ENCODE measurements at places on chromosomes 7 and 10.

GRCh38 chr10:75751232-75751631 is 319.8 kb downstream of the LRMDA start:
- no peak for DNase-seq

DNA sequence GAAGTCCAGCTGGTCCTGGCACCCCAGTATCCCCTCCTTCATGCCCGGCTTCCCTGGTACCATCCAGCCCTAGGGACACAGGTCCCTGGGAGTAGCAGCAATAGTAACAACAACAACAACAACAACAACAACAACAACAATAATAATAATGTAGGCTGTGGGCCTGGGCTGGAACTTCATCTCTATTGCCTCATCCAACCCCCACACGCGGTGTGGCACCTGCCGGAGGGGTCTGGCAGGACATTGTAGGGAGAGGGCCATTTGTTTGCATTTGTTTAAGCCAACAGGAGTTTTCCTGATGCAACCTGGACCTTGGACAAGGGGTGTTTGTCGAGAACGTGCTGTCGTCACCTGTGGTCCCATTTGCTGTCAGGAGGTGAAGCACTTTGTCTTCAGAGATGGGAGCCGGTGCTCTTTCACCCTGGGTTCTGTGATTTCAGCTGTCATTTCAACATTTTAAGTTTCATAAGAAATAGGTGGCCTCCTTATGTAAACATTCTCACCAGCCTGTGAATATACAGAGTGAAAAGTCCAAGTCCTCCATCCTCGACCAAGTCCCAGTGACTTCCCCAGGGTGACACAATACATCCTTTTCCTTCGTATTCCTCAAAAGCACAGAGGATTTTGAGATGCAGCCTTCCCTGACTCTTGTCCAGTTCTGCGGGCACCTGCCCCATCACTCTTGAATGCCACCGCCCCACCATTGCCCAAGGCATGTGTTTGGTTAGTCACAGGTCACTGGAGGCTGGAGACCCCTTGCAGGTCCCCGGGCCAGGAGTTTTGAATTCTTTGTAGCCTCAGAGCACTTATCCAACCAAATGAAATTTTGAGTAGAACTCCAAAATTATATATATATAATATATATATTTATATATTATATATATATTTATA is 9.2 kb downstream of the LHPP start:
- DNase-seq: no peak

DNA sequence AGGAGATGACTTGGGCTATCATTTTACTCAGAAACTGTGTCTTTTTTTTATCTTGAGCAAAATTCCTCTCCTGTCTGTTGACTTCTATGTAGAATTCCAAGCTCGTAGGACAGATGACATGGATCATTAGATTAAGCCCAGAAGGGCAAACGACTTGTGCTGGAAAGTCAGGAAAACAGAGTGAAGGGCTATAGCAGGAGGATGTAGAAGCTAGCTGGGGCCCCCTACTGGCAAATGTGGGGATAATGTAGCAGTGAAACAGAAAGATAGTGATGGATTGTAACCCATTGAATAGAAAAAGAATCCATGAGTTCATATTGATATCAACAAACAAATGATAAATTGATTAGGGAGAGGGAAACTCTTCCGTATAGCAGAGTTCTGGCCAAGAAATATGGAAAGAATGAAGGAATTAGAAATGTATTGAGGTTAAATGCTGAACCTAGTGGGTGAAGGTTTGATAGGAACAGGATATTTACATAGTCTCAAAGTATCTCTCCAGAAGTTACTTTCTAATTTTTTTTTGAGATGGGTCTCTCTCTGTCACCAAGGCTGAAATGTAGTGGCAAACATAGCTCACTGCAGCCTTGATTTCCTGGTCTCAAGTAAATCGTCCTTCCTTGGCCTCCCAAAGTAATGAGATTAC is 103.6 kb downstream of the LYZL1 start:
- no peak for DNase-seq

DNA sequence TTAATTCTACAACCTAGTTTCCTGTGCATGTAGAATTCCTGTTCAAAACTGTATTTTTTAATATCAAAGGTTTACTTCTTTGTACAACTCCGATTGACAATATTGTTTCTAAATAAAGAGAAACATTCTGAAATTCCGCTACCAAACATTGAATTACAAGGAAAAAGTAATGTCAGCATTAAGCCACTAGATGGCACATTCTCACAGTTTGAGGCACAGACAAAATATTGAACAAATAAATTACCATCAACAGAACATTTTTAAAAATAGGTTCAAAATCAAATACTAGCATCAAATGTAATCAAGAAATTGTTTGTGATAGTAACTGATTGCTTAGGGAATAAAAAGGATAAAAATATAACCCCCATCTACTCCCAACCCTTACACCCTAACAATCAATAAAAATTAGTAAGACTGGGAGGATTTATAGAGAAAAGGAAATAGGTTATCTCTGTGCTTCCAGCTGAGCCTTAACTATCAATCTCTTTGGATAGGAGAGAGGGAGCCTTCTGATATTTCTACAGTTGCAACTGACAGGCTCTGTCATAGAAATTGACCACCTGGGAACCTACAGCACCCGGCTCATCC is 86.6 kb upstream of the C7orf33 start:
- no peak for DNase-seq

GRCh38 chr7:2507917-2508306 is 11.7 kb upstream of the LFNG start:
- no peak for DNase-seq

- no peak for DNase-seq
These were observed 72.7 kb downstream of the SEM1 start for GRCh38 chr7:96636979-96637378.

All from effector CD8-positive, alpha-beta T cell (primary cell).